ENCODE measurements at places on chromosomes 1 and 21. TPM values are rescaled to one million over a fixed set of nuclear protein-coding genes. Genes with fewer than 3 reads are reported as not detected.

GRCh38 chr1:150234566-150235293, 1.2 kb downstream of the ANP32E start:
- peaks cover 20% of the 10 kb centered on the region for H3K36me3 ChIP-seq
- no peak overlapping the region for H3K27ac ChIP-seq
- H3K27me3 ChIP-seq = peaks cover 1% of the 10 kb centered on the region
- no peak overlapping the region for H3K4me3 ChIP-seq
- peak; percentile 98 for DNase-seq

DNA sequence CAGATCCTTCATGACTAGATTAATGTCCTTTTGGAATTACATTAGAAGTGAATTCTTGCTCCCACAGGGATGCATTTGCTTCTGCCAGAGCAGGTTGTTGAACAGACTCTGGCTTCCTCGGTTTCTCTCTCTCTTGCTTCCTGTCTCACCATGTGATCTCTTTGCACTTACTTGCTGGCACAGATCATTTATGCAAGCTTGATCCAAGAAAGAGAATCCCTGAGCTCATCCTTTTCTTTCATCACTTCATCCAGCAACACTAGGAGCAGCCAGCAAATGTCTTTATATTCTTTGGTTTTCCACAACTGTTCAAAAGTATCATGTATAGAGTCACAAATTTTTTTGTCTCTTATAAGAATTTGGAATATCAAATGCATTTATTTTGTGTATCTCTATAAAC, 313.5 kb downstream of the ZNF326 start:
- no peak for DNase-seq
- no peak overlapping the region for H3K27ac ChIP-seq
- H3K4me3 ChIP-seq = no peak overlapping the region

GRCh38 chr1:46615735-46616134, 876 bp downstream of the MOB3C start:
- no peaks in the 10 kb centered on the region for H3K27me3 ChIP-seq
- peak overlapping the region; percentile 94 for H3K4me3 ChIP-seq
- peaks cover 11% of the 10 kb centered on the region for H3K36me3 ChIP-seq

GRCh38 chr21:35100349-35100811, 51.3 kb upstream of the RUNX1 start:
- no peak overlapping the region for H3K27ac ChIP-seq
- H3K27me3 ChIP-seq = no peaks in the 10 kb centered on the region
- no peaks in the 10 kb centered on the region for H3K36me3 ChIP-seq
- DNase-seq = peak; percentile 45
- H3K4me3 ChIP-seq = no peak overlapping the region

DNA sequence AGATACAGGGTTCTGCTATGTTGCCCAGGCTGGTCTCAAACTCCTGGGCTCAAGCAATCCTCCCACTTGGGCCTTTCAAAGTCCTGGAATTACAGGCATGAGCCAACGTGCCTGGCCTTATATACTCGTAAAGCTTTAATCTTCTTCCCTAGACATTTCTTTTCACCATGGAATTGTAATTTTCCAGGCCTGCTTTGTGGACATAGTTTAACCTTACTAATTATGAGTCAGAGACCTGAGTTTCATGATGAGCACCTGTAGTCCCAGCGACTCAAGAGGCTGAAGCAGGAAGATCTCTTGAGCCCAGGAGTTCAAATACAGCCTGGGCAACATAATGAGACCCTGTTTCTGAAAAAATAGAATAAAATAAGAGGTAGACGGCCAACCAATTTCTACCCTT, 12.3 kb downstream of the PATJ start:
- DNase-seq = no peak
- H3K4me1 ChIP-seq = peaks cover 4% of the 10 kb centered on the region
- H3K36me3 ChIP-seq = no peaks in the 10 kb centered on the region
- no peak overlapping the region for H3K27ac ChIP-seq

DNA sequence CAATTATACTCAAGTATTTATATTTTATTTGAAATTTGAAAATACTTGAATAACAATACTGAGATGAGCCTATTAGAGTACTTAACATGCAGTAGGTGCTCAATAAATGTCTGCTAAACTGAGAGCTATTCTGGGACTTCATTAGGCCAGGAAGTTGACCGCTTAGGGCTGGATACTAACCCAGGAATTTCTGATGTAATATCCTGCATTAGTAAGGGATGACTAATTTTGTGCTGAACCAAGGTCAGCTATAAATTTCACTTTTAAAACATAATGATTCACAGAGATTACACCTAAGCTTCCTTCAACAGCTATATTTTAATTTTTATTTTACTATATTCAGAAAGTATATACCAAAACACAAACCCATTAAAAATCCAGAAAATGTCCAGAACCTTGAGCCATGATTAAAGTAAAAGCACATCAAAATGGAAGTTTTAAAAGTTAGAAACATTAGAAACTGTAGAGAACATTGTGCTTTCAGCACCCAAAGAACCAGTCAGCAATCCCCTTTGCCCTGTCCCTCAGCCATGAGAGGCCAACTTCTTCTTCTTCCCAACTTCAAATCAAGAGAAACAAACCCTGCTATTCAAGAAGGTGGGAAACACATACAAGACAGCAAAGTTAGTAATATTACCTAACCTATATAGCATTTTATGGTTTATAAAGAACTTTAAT, 35.4 kb downstream of the WNT2B start:
- no peaks in the 10 kb centered on the region for H3K27me3 ChIP-seq
- no peak overlapping the region for H3K27ac ChIP-seq
- H3K4me1 ChIP-seq = no peaks in the 10 kb centered on the region
- no peak for DNase-seq

- no peak overlapping the region for H3K27ac ChIP-seq
- peaks cover 4% of the 10 kb centered on the region for H3K27me3 ChIP-seq
- H3K4me3 ChIP-seq = no peak overlapping the region
- no peaks in the 10 kb centered on the region for H3K4me1 ChIP-seq
- H3K36me3 ChIP-seq = no peaks in the 10 kb centered on the region
Observed at GRCh38 chr1:166418344-166418933, 251.6 kb upstream of the FAM78B start.

- peaks cover 2% of the 10 kb centered on the region for H3K27me3 ChIP-seq
- peak overlapping the region; percentile 62 for H3K4me3 ChIP-seq
- peak overlapping the region; percentile 63 for H3K27ac ChIP-seq
Observed at GRCh38 chr1:175237389-175237788, 44.8 kb upstream of the KIAA0040 start.

GRCh38 chr1:16014509-16015482, 3.0 kb downstream of the HSPB7 start:
- peak overlapping the region; percentile 16 for H3K27ac ChIP-seq
- H3K4me3 ChIP-seq = peak overlapping the region; percentile 27
- no peak for DNase-seq
- H3K4me1 ChIP-seq = peaks cover 10% of the 10 kb centered on the region
- no peaks in the 10 kb centered on the region for H3K36me3 ChIP-seq

DNA sequence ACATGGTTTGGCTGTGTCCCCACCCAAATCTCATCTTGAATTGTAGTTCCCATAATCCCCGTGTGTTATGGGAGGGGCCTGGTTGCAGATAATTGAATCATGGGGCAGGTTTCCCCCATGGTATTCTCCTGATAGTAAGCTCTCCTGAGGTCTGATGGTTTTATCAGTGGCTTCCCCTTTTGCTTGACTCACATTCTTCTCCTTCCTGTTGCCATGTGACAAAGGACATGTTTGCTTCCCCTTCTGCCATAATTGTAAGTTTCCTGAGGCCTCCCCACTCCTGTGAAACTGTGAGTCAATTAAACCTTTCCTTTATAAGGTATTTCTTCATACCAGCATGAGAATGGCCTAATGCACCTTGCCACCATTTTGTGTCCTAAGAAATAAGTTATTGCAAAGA, 415.0 kb downstream of the COL11A1 start:
- no peak overlapping the region for H3K4me3 ChIP-seq
- H3K27ac ChIP-seq = no peak overlapping the region
- H3K36me3 ChIP-seq = no peaks in the 10 kb centered on the region
- no peaks in the 10 kb centered on the region for H3K4me1 ChIP-seq

Gene TDRD5
- not detected for total RNA-seq

Gene ANKRD35
- total RNA-seq = 0.40 TPM

Gene MPC2
- total RNA-seq = 32.2 TPM

Gene BCL2L15
- total RNA-seq = 0.40 TPM

Gene CKS1B
- total RNA-seq = 181 TPM

Gene RXFP4
- total RNA-seq = not detected

Gene RNF2
- total RNA-seq = 21.1 TPM

Gene IVL
- not detected for total RNA-seq
